ENCODE measurements at places on chromosomes 5 and 9.

GRCh38 chr9:108746864-108747263 lies 108.9 kb downstream of the ACTL7B start:
- no peak for DNase-seq

DNA sequence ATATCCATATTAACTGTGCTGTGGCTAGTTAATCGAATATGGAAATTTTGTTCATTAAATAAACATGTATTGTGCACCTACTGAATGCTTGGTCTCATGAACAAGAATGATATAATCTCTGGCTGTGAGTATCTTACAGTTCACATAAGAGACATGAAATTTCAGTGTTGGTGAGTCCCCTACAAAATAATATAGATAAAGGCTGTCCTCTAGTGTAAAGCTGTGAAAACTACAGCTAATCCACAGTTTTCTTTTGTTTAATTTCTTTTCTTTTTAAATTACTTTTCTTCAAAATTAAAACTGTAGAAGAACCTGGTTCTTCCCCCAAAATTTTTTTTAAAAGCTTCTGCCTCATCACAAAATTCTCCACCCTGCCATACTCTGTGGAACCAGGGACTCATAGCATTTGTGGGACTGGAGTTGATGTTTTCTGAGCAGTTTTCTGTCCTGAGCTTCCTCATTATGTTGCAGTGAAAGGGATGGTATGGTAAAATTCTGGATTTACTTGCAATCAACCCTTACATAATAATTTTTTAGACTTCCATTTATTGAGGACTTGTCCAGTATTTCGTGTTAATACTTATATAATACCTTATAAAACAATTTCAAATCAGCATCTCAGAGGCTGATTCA lies 135.0 kb downstream of the STK32A start:
- DNase-seq = no peak

- DNase-seq = no peak
Measured at GRCh38 chr9:122797316-122798063, 2.4 kb upstream of the OR1K1 start.

DNA sequence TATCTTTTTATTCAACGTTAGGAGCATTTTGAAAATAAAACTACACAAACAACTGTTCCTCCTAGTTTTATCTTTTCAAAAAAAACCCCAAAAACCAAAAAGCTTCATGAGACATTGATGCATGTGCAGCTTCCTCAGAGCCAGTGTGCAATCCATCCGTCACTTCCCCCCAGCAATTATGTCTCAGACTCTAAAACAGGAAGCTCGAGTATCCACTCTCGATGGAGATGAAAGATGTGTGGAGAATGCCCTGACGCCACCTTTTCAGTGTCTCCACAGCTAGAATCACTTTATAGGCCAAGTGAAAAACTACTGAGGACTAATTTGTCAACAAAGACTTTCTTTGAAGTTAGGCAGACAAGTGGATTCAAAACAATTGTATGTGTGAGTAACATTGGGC lies 408.9 kb upstream of the SMARCA2 start:
- no peak for DNase-seq

GRCh38 chr5:38403406-38403805 lies 145.0 kb downstream of the EGFLAM start:
- no peak for DNase-seq

GRCh38 chr5:17398431-17398830 lies 99.6 kb upstream of the TAF11L2 start:
- DNase-seq = no peak

DNA sequence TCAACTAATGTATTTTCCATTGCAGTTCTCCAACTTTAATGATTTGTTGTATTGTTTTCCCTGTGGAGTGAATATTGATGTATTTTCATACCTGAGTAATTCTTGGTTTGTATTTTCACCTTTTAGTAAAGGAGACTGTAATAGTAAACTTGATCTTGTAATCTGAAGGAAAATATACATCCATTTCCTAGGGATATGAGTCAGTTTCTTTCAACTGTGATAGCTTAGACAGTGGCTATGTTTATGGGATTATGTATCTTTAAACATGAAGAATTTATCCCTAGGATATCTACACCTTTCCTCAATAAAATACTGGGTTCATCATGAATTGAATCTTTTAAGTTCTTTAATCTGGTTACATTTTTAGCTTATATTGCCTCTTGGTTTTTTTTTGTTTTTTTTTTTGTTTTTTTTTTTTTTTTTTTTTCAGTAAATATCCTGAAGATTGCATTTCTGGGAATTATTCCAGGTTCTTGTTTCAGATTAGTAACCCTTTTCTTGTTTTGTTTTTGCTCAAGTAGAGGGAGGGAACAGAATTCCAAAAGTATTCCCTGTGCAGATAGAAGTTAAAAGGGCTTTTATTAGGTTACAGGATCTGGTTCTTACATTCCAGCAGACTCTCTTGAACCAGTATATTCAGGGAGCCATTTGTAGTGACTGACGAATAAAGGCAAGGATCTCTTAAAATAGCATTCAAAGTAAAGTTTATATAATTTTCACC lies 7.1 kb downstream of the WDR36 start:
- DNase-seq = no peak

DNA sequence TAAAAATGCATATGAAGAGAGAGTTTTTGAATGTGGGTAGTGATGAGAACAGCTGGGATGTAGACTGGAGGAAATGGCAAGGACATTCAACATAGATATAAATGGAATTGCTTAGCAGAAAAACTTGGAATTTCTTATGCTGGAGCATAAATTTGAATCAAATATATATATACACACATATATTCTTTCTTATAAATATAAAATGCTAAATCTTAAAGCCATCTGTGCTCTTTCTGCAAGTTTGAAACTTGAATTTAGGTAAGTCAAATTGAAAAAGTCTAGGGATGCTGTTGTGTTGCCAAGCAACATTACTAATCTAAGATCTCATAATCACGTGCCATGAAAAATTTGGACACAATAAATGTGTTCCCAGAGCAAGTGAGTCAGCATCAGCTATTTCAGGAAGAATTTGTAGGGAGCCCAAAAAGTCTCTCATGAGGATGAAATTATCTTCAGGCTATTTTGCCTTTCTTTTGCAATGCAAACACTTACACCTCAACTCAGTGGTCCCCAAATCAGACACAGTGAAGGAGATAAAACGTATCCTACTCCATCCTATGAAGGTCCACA lies 58.4 kb upstream of the ALDH1A1 start:
- DNase-seq = no peak

DNA sequence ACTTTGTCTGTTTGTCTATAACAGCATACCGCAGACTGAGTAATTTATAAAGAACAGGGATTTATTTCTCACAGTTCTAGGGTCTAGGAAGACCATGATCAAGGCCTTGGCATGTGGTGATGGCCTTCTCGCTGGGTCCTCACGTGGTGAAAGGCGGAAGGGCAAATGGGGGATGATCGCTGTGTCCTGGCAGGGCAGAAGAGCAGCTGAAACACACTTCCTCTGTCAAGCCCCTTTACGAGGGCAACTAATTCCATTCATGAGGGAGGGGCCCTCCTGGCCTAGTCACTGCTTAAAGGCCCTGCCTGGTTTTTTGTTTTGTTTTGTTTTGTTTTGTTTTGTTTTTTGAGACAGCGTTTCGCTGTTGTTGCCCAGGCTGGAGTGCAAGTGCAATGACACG lies 41.9 kb upstream of the UBTD2 start:
- DNase-seq = no peak

- DNase-seq = no peak
Measured at GRCh38 chr9:15278091-15278687, 28.8 kb downstream of the TTC39B start.

DNA sequence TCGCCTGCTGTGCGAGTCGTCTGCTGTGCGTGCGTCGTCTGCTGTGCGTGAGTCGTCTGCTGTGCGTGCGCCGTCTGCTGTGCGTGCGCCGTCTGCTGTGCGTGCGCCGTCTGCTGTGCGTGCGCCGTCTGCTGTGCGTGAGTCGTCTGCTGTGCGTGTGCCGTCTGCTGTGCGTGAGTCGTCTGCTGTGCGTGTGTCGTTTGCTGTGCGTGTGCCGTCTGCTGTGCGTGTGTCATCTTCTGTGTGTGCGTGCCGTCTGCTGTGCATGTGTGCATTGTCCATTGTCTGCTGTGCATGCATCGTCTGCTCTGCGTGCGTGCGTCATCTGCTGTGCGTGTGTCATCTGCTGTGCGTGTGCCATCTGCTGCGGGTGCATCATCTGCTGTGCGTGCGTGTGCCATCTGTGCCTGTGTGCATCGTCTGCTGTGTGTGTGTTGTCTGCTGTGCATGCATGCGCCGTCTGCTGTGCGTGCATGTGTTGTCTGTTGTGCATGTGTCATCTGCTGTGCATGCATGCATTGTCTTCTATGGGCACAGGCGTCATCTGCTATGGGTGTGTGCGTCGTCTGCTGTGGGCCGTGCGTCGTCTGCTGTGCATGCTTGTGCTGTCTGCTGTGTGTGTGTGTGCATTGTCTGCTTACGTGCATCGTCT lies 68.6 kb upstream of the IRX4 start:
- DNase-seq = no peak

- no peak for DNase-seq
Measured at GRCh38 chr9:114336699-114337395, 7.2 kb downstream of the ORM2 start.

- DNase-seq = no peak
Measured at GRCh38 chr9:35180801-35181200, 19.0 kb downstream of the UNC13B start.

GRCh38 chr9:130955947-130956621 lies 17.0 kb upstream of the FIBCD1 start:
- no peak for DNase-seq

DNA sequence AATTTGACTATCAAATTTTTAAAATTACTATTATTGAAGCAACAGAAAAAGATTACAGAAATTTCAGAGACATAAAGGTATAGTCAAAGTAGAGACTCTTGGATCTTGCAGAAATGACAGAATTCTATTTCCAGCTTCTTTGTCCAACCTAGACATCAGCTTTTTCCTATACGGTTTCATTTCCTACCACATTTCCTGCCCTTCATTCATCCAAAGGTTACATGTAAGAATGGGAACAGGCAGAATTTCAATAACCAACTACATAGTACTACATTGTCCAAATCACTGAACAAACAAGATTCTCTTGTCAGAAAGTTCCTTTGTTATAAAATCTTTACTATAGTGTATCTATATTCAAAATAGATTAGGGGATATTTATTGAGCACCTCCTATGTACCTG lies 124.9 kb downstream of the FANCC start:
- DNase-seq = no peak

DNA sequence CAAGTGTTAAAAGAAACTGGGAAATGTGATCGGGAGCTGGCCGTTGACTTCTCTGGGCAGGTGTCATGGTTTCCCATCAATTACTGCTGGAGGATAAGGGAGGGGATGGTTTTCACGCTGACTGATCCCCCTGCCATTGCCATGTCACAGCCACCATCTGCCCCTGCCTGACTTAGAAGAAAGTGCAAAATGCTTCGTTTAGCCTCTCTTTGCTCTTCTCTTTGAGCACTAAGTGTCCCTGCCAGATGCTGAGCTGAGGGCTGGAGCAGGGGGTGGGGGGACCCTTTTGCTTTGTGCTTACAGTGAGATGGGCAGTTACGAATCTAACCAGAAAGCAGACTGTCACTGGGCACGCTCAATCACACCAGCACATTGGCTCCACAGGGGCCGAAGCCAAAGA lies 138.4 kb upstream of the ALDH1B1 start:
- DNase-seq = no peak

DNA sequence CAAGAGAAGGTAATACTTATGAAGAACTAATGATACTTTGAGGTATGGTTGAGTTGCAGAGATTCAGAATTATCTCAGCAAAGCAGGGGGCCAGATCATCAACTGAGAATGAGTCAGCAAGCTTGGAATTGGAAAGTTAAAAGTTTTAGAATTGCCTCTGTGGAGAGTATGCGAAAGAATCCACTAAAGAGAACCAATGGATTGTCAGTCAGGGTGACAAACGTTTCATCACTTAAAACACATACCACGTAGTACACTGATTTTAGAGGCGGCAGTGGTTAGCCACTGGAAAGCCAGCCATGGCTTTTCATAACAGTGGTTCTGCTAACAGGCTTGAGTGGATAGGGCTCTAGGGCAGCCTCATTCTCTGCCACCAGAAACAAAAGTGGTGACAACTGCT lies 30.7 kb downstream of the AOPEP start:
- DNase-seq = no peak

GRCh38 chr5:122300374-122300773 lies 11.7 kb upstream of the SNCAIP start:
- peak; percentile 88 for DNase-seq

GRCh38 chr9:35488021-35488420 lies 1.9 kb upstream of the RUSC2 start:
- DNase-seq = no peak

- DNase-seq = no peak
Measured at GRCh38 chr9:91496351-91496750, 72.7 kb upstream of the NFIL3 start.

GRCh38 chr5:94910721-94911120 lies 292.3 kb downstream of the SLF1 start:
- DNase-seq = no peak

GRCh38 chr9:426264-426663 lies 211.6 kb downstream of the DOCK8 start:
- DNase-seq = no peak

- DNase-seq = no peak
Measured at GRCh38 chr9:123327697-123328100, 28.3 kb upstream of the CRB2 start.

DNA sequence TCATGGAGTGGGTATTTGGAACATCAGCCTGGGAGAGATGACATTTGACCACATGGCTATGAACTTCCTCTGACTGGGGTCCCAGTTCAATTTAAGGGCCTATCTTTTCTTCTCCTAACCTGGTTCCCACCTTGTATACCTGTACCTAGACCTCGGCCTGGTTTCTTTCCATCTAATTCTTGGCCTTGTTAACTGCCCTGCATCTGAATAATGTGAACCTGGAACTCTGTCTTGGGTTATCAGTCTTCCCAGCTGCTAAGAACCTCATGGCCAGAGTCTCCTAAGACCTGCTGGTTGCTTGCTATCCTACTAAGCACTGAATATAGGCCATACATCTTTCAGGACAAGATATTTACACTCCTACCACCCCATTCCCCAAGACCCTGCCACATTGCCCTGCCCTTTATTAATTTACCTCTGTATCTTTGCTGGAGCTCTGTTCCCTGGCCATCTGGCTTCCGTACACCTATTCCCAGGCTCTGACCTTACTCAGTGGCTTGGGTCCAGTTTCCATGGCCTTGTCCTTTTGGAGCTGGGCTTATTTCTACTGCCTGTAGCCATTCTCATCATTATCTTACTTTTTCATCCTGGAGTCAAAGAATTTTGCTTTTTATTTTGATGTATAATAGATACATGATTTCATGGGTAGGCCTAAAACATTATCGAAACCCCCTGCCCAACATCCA lies 6.6 kb downstream of the PSAT1 start:
- no peak for DNase-seq

DNA sequence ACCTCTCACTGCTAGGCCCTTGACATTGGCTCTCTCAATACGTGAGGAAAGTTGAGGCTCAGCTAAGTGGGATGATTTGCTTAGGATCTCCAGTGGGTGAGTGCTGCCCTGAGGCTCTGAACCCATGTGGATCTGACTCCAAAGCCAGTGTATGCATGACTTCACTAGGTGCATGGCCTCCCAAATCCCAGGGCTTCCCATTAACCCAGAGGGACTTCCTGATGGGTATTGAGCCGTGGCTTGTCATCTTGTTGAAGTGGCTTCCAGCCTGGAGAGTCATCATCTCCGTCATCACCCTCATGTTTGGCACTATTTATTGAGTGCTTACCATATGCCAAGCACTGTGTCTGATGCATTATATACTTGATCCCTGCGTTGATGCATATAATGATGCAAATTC lies 37.3 kb upstream of the TEX48 start:
- no peak for DNase-seq
